ENCODE measurements at places on chromosomes 16 and 17.

DNA sequence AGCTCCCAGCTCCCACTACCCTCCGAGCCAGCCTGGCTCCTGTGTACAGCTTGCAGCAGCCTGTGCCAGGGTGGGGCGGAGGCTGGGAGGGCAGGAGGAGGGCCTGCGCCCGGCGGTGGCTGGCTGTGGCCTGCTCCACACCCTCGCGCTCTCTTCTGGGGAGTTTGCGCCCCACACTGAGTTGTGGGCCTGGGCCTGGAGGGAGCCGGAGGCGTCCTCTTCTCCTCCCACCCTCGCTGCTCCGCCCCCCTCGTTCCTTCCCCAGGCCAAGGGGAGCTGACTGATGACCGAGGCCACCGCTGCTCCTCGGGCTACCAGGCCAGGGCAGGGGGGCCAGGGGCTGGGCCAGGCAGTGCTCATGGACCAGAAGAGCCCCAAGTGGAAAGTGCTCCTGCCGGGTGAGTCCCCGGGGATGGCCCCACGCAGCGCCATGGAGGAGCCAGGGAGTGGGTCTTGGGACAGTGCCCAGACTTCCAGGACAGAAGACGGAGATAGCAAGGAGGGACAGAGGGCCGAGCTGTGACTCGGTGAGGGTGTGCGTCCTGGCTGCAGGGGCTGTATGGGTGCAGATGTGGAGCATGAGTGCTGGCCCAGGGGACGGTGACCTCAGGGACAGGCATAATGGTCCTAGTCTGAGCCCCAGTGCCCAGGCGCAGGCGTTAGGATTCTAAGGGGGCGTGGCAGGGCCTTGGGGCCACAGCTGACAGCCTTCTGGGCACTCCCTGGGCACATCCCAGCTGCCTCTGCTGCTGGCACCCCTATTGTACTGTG is 242.1 kb upstream of the GSE1 start:
- no peaks in the 10 kb centered on the region for H3K27me3 ChIP-seq
- H3K27ac ChIP-seq, result no peak overlapping the region
- no peaks in the 10 kb centered on the region for H3K4me1 ChIP-seq
- no peak overlapping the region for H3K4me3 ChIP-seq
- H3K36me3 ChIP-seq, result no peaks in the 10 kb centered on the region

- H3K4me1 ChIP-seq, result peaks cover 6% of the 10 kb centered on the region
- no peak overlapping the region for H3K27ac ChIP-seq
- H3K27me3 ChIP-seq, result no peaks in the 10 kb centered on the region
- H3K36me3 ChIP-seq, result no peaks in the 10 kb centered on the region
These were observed 45.1 kb downstream of the CMIP start for GRCh38 chr16:81489547-81490267.

DNA sequence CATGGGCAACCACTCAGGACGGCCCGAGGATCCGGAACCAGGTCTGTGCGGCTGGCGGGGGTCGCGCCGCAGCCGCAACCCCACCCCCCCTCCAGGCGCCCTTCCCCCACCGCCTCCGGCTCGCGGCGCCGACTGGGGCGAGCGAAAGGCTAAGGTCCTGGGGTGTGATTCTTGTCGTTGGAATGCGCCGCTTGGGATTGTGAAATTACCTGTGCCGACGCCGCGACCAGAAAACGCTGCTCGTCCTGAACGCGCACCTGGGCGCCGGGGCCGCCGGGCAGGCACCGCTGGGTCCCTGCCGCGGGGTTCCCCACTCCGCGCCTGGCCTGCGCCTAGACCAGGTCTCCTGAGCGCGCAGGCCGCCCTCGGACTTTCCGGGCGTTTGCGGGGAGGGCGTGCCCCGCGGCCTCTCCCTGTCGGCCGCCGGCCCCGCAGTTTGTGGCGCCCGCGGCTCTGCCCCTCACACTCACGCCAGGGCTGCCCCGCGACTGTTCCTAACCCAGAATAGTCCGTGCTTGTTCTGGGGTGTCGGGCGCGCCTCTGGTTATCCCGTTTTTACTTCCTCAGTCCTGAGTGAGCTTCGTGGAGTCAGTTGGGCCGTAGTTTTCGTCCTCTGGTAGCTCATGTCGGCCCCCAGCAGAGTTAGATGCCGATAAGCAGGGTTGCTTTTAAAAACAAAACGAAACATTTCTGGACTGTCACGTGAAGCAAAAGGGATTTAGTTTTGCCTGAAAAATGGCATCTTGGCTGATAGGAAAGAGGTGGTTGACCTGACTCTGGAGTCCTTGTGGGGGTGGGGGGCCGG is 147.2 kb downstream of the SPECC1 start:
- H3K27me3 ChIP-seq, result no peaks in the 10 kb centered on the region
- peak overlapping the region; percentile 39 for H3K27ac ChIP-seq
- H3K4me3 ChIP-seq, result peak overlapping the region; percentile 42
- no peak for DNase-seq
- H3K36me3 ChIP-seq, result no peaks in the 10 kb centered on the region

- no peak overlapping the region for H3K27ac ChIP-seq
- H3K27me3 ChIP-seq, result no peaks in the 10 kb centered on the region
- H3K4me1 ChIP-seq, result no peaks in the 10 kb centered on the region
- no peak for DNase-seq
- peaks cover 15% of the 10 kb centered on the region for H3K36me3 ChIP-seq
- H3K4me3 ChIP-seq, result no peak overlapping the region
These were observed 26.3 kb downstream of the WSB1 start for GRCh38 chr17:27320222-27320560.

DNA sequence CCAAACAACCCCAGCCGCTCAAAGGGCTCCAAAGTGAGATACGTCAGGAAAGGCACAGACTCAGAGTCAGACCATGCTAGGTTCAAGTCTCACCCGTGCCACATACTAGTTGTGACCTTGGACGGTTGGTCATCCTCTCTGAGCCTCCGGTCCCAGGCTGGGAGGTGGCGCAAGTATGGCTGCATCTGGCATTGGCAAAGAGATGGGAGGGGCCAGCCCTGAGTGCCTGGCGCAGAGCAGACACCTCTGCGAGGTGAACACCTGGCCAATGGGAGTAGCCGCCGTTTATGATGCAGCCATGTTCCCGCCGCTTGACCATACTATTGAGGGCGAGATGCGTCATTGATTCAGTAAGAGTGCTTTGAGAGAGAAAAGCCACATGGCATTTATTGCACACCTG is 97.8 kb upstream of the PLCG2 start:
- no peaks in the 10 kb centered on the region for H3K27me3 ChIP-seq
- DNase-seq, result no peak
- H3K27ac ChIP-seq, result no peak overlapping the region

DNA sequence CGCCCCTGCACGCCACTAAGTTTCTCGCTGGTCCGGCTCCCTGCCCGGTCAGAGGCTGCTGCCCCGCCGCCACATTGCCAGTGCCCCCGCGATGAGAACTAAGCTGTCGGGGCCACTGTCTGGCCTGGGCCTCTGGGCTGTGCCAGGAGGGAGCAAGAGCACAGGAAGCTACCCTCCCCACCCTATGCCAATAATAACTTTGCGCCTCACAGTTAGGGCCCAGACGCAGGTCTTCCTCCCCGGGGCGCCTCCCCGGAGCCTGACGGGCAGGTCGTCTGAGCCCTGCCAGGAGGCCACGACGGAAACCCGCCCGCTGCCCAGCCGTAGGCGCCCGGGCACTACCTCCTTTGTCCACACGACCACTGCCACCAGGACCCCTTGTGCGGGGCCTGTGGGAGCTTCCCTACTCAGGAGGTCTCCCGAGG is 1.5 kb downstream of the ZFPM1 start:
- H3K4me3 ChIP-seq, result peak overlapping the region; percentile 84
- H3K27me3 ChIP-seq, result no peaks in the 10 kb centered on the region
- peak; percentile 54 for DNase-seq
- H3K27ac ChIP-seq, result peak overlapping the region; percentile 74

DNA sequence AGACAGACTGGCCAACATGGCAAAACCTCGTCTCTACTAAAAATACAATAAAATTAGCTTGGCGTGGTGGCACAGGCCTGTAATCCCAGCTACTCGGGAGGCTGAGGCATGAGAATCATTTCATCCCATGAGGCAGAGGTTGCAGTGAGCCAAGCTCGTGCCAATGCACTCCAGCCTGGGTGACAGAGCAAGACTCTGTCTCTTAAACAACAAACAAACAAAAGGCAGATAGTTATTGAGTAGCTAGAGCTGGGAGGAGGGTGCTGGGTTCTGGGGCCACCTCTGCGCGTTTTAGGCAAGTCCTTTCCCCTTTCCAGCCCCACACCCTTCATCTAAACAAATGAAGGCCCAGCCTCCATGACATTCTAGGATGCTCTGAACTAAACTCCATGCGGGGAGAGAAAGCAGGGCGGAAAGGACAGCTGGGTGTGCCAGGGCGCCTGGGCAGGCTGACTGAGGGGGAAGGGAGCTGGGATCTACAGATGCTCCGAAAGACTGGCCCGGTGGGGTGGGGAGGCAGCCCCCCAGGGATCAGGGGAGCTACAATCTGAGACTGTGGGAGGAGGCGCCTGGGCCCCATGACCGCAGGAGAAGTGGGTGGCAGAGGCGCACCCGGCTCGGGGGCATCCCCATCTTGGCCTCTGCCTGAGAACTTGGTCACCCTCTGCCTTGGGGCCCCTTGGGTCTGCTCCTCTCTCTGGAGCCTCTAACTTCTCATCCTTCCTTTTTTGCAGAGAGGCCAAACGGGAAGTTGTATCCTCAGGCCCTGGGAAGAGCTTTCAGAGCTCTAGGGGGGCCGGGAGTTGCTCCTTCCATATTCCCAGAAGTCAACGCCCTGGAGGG is 910 bp downstream of the ITGAL start:
- H3K36me3 ChIP-seq, result peaks cover 6% of the 10 kb centered on the region
- peaks cover 73% of the 10 kb centered on the region for H3K4me1 ChIP-seq
- peak; percentile 38 for DNase-seq
- H3K27ac ChIP-seq, result peak overlapping the region; percentile 89

DNA sequence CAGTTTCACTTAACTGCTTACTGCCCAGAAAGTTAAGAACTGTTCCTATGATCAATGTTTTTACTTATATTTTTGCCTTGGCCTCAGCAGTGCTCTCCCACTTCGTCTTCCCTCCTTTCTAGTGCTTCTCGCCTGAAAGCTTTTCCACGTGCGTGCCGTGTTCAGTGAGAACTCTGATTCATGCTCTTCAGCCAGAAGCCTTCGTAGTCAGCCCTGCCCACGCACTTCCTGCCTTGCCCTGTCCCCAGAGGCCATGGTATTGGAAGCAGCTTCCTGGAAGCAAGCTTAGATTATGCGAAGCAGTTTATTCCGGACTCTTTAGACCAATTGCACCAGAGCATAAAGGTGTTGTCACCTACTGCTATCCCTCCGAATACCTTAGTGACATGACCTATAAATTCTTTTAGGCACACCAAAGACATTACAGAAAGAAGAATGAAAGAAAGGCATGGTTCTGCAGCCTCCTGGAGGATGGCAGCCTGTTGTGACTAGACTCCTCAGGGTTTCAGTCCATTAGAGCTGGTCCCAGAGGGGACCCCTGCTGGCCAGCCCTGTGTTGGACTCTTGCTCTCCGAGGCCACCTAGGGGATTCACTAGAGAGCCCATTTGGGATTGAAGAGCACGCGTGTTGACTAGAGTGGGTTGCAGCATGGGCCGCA is 105.2 kb downstream of the RPTOR start:
- peaks cover 61% of the 10 kb centered on the region for H3K4me1 ChIP-seq
- H3K4me3 ChIP-seq, result peak overlapping the region; percentile 51
- DNase-seq, result peak; percentile 56
- peak overlapping the region; percentile 3 for H3K27ac ChIP-seq

DNA sequence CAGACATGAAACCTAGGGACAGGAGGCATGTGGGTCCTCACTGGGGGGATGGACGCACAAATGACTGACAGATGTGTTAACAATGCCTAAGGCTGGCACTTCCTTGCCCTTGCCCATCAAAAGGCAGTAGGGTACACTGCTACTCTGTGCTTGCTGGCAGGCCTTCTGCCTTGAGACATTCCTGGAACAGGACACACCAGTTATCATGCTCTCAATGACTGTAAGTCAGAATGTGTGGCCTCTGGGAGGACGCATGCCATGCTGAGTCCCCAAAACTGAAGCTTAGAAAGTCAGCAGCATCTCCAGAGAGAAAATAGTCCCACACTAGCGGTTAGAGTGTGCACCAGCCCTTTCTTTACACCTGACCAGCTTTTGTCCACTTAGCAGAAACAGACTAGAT is 16.1 kb upstream of the SREBF1 start:
- no peaks in the 10 kb centered on the region for H3K36me3 ChIP-seq
- H3K4me1 ChIP-seq, result peaks cover 47% of the 10 kb centered on the region

GRCh38 chr17:61323003-61323908 is 76.4 kb upstream of the TBX2 start:
- H3K4me3 ChIP-seq, result no peak overlapping the region
- no peaks in the 10 kb centered on the region for H3K27me3 ChIP-seq
- no peaks in the 10 kb centered on the region for H3K36me3 ChIP-seq

- no peak overlapping the region for H3K27ac ChIP-seq
- H3K27me3 ChIP-seq, result no peaks in the 10 kb centered on the region
- DNase-seq, result no peak
- no peaks in the 10 kb centered on the region for H3K4me1 ChIP-seq
- H3K36me3 ChIP-seq, result no peaks in the 10 kb centered on the region
These were observed 28.3 kb downstream of the CHD9 start for GRCh38 chr16:53083119-53083518.

DNA sequence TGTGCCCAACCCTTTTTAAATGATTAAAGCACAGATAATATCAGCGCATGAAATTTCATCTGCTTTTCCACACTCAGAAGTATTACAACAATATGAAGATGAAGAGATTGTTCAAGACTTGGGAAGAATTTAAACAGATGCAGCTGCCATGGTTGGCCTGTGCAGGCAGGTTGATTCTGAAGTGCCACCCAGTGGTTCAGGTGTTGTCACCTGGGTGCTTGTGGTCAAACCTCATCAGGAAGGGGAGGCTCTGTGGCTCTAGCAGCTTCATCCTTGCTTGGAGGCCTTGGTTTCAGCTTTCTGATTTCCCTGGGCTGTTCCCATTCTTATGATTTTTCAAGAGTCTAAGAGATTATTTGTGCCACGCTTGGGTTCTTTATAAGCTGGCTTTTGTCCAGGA is 22.2 kb upstream of the CLEC18C start:
- H3K4me1 ChIP-seq, result no peaks in the 10 kb centered on the region
- no peak overlapping the region for H3K27ac ChIP-seq
- H3K36me3 ChIP-seq, result peaks cover 49% of the 10 kb centered on the region

GRCh38 chr17:12730931-12731521 is 58.3 kb upstream of the ARHGAP44 start:
- no peaks in the 10 kb centered on the region for H3K4me1 ChIP-seq
- no peak for DNase-seq
- no peak overlapping the region for H3K4me3 ChIP-seq
- H3K27ac ChIP-seq, result no peak overlapping the region

GRCh38 chr17:67054011-67054591 is 9.7 kb downstream of the CACNG1 start:
- H3K27ac ChIP-seq, result no peak overlapping the region
- H3K27me3 ChIP-seq, result no peaks in the 10 kb centered on the region
- no peak overlapping the region for H3K4me3 ChIP-seq
- H3K36me3 ChIP-seq, result no peaks in the 10 kb centered on the region

- H3K27me3 ChIP-seq, result no peaks in the 10 kb centered on the region
- H3K36me3 ChIP-seq, result no peaks in the 10 kb centered on the region
- no peak overlapping the region for H3K4me3 ChIP-seq
- H3K27ac ChIP-seq, result no peak overlapping the region
- H3K4me1 ChIP-seq, result peaks cover 29% of the 10 kb centered on the region
These were observed 1.1 kb downstream of the METRNL start for GRCh38 chr17:83080579-83080857.

All from CD4-positive, alpha-beta memory T cell (primary cell).